Esophagus squamous epithelium (tissue), 5 donors: ENCODE measurements at places on chromosomes 13 and 19.

- no peak for DNase-seq
Measured at GRCh38 chr19:45492627-45493470, 4.0 kb downstream of the RTN2 start.

GRCh38 chr13:101150998-101151397, 265.3 kb downstream of the NALCN start:
- DNase-seq: no peak

GRCh38 chr13:23852351-23852750, 36.8 kb downstream of the MIPEP start:
- DNase-seq: no peak

DNA sequence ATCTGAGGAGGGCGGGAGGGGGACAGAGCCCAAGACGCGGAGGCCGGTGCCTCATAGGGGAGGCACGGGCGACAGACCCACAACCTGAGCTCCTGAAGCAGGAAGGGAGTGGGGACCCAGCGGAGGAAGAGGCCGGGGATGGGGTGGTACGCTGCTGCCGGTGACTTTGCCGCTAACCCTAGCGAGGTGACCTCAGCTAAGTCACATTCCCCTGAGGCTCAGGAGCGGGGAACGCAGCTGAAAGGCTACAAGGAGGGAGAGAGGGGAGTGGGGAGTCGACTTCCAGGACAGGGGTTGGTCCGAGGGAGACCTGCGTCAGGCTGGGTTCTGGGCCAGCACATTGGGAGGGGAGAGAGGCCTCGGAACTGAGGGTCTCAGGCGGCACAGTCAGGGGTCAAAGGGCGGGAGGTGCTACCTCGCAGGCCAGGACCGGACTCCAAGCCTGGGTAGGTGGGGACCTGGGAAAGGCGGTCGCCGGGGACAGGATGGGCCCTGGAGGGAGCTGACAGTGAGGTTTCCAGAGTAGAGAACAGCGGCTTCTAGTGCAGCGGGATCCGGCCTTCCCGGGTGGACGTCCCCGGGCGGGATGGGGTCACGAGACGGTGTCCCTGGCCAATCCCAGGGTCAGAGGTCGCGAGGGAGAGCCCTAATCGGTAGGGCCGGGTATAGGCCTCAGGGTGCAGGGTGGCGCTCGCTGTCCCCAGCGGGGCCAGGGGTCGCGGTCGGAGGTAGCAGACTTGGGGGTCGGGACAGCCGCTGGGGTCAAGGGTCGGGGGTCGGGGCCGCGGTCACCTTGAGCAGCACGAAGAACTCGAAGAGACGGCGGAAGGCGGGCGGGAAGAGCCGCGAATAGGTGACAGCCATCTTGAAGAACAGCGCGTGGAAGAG, 699 bp downstream of the TMEM259 start:
- DNase-seq: no peak

- DNase-seq: no peak
Measured at GRCh38 chr13:83753912-83754624, 128.2 kb downstream of the SLITRK1 start.

DNA sequence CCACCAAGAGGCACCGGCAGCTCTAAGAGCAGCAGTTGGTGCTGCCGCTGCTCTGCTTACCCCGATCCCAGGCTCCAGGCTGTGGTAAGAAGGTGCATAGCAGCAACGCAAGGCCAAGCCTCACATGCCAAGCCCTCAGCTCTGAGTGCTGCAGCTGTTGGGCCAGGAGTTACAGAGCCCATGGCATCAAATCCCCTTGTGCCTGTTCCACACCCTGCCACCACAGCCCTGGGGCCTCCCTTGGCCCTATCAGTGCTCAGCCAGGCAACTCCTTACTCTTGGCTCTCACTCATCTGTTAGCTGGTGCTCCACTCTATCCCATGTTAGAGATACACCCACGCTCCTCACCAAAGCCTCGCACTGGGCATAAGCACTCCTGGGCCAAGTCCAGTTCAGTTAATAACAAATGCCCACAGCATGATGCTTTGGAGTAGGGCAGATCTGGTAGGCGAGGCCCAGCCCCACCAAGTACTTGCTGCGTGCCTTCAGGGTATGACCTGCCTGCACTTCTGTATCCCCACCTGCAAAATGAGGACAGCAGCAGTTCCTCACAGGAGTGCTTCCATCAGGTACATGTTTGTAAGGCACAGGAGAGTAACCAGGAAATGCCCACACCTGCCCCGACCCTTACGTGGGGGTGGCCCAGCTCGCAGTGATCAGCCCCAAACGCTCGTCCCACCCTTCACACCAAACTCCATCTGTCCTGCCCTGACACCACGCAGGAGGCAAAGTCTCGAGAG, 16.2 kb downstream of the AKAP8L start:
- no peak for DNase-seq

GRCh38 chr19:6570764-6571163, 20.2 kb downstream of the CD70 start:
- DNase-seq: no peak

DNA sequence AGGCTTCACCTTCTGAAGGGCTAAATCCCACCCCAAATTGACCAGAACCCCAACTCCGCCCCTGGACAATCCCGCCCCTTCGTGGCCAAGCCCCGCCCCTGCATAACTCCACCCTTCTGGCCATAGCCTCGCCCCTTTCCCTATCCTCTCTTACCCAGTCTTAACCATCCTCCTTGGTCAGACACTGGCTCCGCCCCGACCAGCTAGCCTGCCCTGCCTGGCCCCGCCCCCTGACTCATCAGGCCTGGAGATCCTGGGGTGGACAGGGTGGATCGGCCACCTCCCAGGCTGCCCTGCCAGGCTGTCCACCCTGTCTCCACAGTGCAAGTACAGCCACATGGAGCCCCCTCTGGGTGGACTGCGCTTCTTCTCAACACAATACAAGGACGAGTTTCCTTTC, 8.0 kb upstream of the ZNF358 start:
- no peak for DNase-seq

DNA sequence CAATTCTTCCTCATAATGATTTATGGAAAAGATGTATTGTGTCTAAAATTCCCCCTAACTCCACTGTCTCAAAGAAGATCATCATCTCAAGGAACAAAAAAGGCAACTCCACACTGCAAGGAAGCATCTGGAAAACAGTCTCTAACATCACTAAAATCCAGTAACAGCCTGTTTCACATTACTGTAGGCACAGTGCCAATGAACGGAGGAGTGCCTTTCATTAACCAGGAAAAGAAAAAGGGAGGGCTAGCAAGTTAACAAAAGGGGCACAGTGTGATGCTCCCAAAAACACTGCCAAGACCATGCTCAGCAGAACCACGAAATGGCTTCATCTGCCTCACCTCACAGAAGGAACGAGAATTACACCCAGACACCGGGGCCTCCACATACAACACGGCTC, 8.5 kb downstream of the TMTC4 start:
- DNase-seq: no peak

DNA sequence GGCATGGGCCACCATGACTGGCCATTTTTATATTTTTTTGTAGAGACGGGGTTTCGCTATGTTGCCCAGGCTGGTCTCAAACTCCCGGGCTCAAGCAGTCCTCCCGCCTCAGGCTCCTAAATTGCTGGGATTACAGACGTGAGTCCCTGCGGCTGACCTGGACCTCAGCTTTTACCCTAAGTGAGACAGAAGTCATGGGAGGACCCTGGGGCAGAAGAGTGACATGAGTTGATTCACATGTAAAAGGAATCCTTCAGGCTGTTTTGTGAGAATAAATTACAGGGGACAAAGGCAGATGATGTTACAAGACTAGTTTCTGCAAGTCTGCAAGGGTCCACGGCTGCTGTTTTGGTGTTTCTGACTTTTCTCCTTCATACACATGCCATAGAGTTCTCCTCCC, 2.6 kb upstream of the BCAM start:
- DNase-seq: no peak

DNA sequence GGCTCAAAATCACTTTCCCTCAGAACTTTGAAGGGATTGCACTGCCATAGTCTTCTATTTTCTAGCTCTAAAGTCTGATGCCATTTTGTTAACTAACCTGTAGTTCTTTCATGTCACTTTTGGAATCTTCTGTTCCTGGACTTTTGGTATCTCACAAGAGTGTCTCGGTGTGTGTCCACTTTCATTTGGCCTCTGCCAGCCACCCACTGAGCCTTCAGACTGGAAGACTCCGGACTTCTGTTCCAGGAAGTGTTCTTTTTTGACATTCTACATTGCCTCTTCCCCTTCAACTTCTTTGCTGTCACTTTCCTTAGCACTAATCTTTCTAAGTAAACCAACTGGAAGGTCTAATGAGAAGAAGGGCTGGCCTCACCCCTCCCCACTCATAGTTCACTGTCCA, 25.0 kb upstream of the LAMP1 start:
- no peak for DNase-seq

- no peak for DNase-seq
Measured at GRCh38 chr13:42047561-42048341, 697 bp upstream of the DGKH start.

GRCh38 chr13:21987793-21988192, 316.9 kb downstream of the FGF9 start:
- no peak for DNase-seq

DNA sequence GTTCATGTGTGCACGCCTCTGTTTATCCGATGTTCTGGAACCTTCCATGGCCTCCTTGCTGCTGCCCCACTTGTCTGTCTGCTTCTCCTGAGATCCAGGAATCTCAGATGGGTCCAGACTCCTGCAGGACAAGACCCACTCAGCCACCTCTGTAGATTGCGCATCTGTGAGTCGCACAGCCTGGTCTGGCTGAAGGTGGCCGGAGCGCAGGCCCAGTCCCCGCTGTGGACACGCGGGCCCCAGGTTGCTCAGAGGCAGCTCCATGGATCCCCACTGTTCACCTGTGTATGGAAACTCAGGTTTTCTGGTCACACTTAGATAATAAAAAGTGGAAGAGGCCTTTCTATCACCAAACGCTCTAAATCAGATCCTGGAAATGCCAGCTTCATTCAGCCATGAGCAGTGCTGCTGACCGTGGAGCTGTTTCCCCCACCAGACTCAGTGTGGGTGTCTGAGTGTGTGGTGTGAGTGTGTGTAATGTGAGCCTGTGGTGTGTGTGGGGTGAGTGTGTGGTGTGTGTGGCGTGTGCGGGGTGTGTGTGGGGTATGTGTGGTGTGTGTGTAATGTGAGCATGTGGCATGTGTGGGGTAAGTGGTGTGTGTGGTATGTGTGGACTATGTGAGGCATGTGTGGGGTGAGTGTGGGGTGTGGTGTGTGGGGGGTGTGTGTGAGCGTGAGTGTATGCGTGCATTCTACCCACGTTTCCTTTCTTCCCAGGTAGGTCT, 59.5 kb downstream of the MCF2L start:
- no peak for DNase-seq

DNA sequence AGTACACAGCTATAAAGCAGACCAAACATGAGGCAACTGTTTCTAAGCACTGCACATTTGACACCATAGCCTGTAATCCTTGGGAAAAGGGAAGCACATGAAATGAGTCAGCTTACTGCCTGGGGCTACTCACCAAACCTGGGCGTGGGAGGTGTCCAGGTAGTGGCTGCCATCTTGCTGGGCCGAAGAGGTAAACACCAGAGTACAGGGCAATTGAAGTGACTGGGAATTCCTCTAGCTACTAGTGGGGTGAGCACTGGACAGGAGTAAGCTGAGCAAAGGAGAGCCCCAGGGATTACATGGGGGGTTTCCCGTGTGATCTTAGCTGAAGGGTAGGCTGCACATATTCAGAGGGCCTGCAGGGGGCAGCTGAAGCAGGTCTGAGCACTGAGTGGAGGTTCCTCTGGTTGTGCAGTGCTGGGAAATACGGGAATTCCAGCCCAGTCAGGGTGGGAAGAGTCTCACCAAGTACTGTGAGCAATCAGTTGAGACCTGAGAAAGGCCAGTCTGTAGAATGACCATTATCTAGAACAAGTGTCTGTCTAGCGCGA, 140.5 kb downstream of the SLC7A1 start:
- DNase-seq: no peak

DNA sequence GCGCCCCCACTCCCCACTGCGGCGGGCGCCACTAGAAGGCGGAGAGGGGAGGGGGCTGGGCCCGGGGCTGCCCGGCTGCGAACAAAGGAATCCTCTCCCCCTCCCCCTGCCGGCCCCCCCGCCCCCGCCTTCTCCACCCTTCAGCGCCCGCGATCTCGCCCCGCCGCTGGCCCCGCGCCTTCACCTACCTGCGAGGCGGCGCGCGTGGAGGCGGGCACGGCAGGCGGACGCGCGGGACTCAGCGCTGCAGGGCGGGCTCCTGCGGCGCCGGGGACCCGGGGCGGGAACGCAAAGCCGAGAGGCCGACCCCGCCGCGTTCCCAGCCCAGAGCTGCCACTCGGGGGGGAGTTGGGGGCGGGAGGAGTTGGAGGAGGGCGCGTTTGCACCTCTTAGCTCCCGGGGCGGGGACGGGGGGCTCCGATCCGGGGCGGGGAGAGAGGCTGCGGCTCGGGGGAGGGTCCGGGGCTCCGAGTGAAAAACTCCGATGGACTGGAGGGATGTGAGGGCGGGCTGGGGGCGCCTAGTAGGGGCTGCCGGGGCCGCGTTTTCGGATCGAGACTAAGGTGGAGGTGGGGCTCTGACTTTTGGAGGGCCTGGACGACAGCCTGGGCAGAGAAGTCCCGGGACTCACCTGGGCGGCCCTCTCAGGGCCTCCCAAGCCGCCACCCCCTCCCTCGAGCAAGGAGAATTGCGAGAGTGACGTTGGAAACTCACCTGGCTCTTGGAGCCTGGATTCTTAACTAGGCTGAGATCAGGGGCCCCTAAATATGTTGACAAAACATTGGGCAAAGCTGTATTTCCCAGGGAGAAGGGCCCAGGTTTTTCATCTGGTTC, at the start of gene FBN3:
Gene FBN3 (minus strand): TSS at position 332 of the 834 bp plus-strand sequence. CDS start 2,112 bp downstream, outside the sequence.
- DNase-seq: no peak
